Activated CD4-positive, alpha-beta T cell treated with anti-CD3 and anti-CD28 coated beads, Interleukin-2, amount 10 ng/mL, durations not matched to agents 24 days and 14 days (primary cell): ENCODE measurements at places on chromosomes 7 and 10. TPM values are rescaled to one million over a fixed set of nuclear protein-coding genes. Genes with fewer than 3 reads are reported as not detected.

DNA sequence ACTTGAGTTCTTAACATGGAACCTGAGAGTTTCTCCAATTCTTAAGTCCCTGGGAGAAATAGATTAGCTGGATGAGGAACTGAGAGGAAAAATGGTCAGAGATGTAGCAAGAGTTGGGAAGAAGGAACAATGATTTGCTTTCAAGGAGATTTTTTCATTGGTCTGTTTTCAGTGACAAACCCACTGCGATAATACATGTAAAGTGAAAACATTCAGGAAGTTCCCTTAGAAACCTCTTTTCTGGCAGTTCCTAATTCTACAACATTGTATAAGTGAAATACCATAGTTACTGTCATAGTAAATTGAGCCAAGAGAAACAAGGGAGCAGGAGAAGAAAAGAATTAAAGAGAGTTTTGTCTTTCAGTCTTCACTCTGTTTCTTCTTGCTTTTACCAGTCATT is 12.1 kb upstream of the MAGI2 start:
- H3K27me3 ChIP-seq: no peaks in the 10 kb centered on the region
- no peaks in the 10 kb centered on the region for H3K36me3 ChIP-seq
- H3K4me3 ChIP-seq: no peak overlapping the region
- H3K4me1 ChIP-seq: no peaks in the 10 kb centered on the region
- no peak overlapping the region for H3K27ac ChIP-seq

- no peaks in the 10 kb centered on the region for H3K4me1 ChIP-seq
- no peaks in the 10 kb centered on the region for H3K36me3 ChIP-seq
- no peak overlapping the region for H3K27ac ChIP-seq
- no peaks in the 10 kb centered on the region for H3K27me3 ChIP-seq
- no peak for DNase-seq
These were observed 20.7 kb downstream of the PLPP4 start for GRCh38 chr10:120477743-120478141.

- no peaks in the 10 kb centered on the region for H3K4me1 ChIP-seq
- no peak overlapping the region for H3K4me3 ChIP-seq
- no peaks in the 10 kb centered on the region for H3K36me3 ChIP-seq
- DNase-seq: no peak
- H3K27ac ChIP-seq: no peak overlapping the region
- no peaks in the 10 kb centered on the region for H3K27me3 ChIP-seq
These were observed 198.1 kb downstream of the FZD1 start for GRCh38 chr7:91462316-91462715.

GRCh38 chr7:108810756-108811385 is 241.2 kb downstream of the DNAJB9 start:
- no peak overlapping the region for H3K4me3 ChIP-seq
- no peaks in the 10 kb centered on the region for H3K27me3 ChIP-seq

DNA sequence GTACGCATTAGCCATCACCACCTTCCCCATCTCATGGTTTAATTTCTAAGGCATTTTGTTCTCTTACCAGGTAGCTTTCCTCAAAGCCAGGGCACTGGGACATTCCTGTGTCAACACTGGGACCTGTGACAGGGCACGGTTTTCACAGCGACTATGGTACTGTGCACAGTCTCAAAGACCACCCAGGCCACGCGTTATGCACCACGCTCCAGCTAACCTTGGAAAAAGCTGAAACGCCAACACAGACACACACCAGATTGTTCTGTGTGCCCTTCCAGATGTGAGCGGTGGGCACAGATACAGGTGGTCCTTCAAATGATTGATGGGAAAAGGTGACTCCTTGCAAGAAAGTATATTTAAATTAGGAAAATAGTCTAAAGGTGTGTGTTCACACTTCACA is 337.3 kb downstream of the WDR37 start:
- H3K4me3 ChIP-seq: no peak overlapping the region
- no peak for DNase-seq
- H3K4me1 ChIP-seq: no peaks in the 10 kb centered on the region
- H3K36me3 ChIP-seq: no peaks in the 10 kb centered on the region

The UBTD1 gene
- total RNA-seq: 1.8 and 2.1 TPM in 2 replicates

GRCh38 chr10:26690731-26691475 is 6.6 kb upstream of the PDSS1 start:
- DNase-seq: peak; percentile 33
- H3K4me1 ChIP-seq: peaks cover 7% of the 10 kb centered on the region
- H3K27ac ChIP-seq: no peak overlapping the region
- peaks cover 4% of the 10 kb centered on the region for H3K27me3 ChIP-seq

DNA sequence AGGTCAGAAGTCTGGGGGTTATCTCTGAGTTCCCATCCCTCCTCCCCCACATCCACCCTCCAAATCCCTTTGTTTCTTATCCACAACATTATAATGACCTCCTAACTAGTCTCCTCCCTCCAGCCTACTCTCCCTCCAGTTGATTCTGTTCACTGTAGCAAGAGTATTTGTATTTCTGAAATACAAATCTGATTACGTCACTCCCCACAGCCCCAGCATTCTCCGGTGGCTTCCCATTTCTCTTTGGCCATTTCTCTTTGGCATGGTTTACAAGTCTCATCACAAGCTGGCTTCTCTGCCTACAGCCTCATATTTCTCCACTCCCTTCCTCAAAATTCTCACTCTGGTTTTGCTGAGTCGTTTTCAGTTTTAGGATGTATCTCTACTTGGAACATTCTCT is 24.6 kb upstream of the MRPS33 start:
- H3K27me3 ChIP-seq: peaks cover 23% of the 10 kb centered on the region
- no peak for DNase-seq
- no peaks in the 10 kb centered on the region for H3K4me1 ChIP-seq

The MMS19 gene
- total RNA-seq: 100 and 103 TPM in 2 replicates

DNA sequence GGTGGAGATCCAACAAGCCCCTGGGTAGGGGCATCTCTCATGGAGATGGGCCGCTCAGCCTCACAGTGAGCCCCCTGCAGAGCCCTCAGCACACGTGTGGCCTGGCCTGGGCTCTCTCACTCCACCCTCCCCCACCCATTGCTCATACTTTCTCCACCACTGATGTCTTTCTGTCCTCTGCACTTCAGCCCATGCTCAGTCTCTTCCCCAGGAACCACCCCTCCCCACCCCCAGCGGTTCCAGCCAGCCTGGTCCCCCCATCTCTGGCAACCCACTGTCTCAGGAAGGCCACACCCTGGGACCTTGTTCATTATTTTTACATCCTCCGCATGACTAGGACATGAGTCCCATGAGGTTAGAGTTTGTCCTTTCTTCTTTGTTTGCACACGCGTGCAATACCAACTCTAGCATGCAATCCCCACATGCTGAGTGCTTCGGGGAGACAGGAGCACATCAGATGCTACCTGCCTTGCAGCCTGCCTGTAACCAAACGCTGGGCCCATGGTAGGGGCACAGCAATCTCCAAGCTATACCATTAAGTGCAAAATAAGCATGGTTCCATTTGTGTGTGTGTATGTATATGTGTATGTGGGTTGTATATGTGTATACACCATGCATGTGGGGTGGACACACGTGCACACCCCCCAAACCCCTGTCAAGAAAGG is 408.4 kb upstream of the FOXK1 start:
- no peak overlapping the region for H3K27ac ChIP-seq
- no peak for DNase-seq
- H3K4me3 ChIP-seq: no peak overlapping the region
- no peaks in the 10 kb centered on the region for H3K4me1 ChIP-seq
- H3K27me3 ChIP-seq: no peaks in the 10 kb centered on the region

GRCh38 chr10:56487746-56488145 is 126.7 kb upstream of the ZWINT start:
- H3K27me3 ChIP-seq: no peaks in the 10 kb centered on the region
- H3K4me1 ChIP-seq: no peaks in the 10 kb centered on the region
- H3K4me3 ChIP-seq: no peak overlapping the region

The SLC26A5 gene
- not detected in 2 replicates for total RNA-seq

The GJC3 gene
- total RNA-seq: 0.36 TPM in 1 of 2 replicates, not detected in the other

DNA sequence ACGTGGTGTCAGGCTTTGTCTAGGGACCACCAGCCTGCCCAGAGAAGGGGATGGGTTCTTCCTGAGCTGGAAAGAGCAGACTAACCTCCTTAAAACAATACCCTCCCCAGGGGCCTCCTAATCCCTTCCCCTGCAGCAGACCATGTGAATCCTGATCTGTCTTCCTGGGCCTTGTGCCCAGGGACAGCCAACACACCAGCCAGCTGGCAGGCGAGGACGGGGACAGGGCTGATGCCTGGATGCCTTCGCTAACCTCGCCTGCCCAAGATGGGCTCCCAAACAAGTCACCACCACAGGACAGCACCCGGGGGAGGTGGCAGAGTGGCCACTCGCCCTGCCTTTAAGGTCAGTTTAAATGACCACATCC is 17.6 kb downstream of the PODXL start:
- H3K36me3 ChIP-seq: no peaks in the 10 kb centered on the region
- no peak overlapping the region for H3K27ac ChIP-seq
- no peak for DNase-seq
- H3K27me3 ChIP-seq: no peaks in the 10 kb centered on the region

- H3K36me3 ChIP-seq: no peaks in the 10 kb centered on the region
- no peaks in the 10 kb centered on the region for H3K4me1 ChIP-seq
- H3K4me3 ChIP-seq: no peak overlapping the region
- H3K27me3 ChIP-seq: no peaks in the 10 kb centered on the region
These were observed 389.7 kb downstream of the INHBA start for GRCh38 chr7:41313171-41313570.

GRCh38 chr7:111329367-111330234 is 232.7 kb downstream of the IMMP2L start:
- no peak overlapping the region for H3K27ac ChIP-seq
- no peak overlapping the region for H3K4me3 ChIP-seq
- H3K36me3 ChIP-seq: no peaks in the 10 kb centered on the region
- no peak for DNase-seq
- peaks cover 5% of the 10 kb centered on the region for H3K4me1 ChIP-seq

GRCh38 chr7:28749638-28750037 is 208.5 kb downstream of the TRIL start:
- no peak overlapping the region for H3K27ac ChIP-seq
- no peak overlapping the region for H3K4me3 ChIP-seq
- no peaks in the 10 kb centered on the region for H3K36me3 ChIP-seq
- no peaks in the 10 kb centered on the region for H3K27me3 ChIP-seq

The AOAH gene
- 17.6 and 17.8 TPM in 2 replicates for total RNA-seq
